CD8-positive, alpha-beta memory T cell (primary cell): ENCODE measurements at places on chromosomes 3 and 15.

DNA sequence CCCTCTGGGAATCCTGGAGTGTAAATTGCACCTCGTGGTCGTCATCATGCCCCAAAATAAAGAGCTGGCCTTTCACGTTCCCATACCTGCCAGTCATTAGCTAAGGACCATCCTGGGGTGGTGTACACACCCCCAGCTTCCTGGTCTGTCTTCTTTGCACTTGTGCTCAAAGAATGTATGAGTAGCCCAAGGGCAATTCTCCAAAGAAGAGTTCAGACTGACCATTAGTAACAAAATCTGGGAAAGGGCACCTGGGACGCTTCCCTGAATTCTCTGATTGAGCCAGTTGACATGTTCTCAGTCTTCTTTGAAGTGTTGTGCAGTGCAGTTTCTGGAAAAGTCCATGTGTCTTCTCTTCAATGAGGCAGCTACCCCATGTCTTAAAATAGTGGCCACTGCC lies 34.8 kb downstream of the FAM3D start:
- H3K4me3 ChIP-seq, result no peak overlapping the region
- no peaks in the 10 kb centered on the region for H3K27me3 ChIP-seq
- H3K27ac ChIP-seq, result no peak overlapping the region
- no peaks in the 10 kb centered on the region for H3K36me3 ChIP-seq
- no peak for DNase-seq

- peaks cover 12% of the 10 kb centered on the region for H3K4me1 ChIP-seq
- no peaks in the 10 kb centered on the region for H3K27me3 ChIP-seq
- DNase-seq, result no peak
These were observed 148.8 kb upstream of the TBL1XR1 start for GRCh38 chr3:177345973-177346503.

DNA sequence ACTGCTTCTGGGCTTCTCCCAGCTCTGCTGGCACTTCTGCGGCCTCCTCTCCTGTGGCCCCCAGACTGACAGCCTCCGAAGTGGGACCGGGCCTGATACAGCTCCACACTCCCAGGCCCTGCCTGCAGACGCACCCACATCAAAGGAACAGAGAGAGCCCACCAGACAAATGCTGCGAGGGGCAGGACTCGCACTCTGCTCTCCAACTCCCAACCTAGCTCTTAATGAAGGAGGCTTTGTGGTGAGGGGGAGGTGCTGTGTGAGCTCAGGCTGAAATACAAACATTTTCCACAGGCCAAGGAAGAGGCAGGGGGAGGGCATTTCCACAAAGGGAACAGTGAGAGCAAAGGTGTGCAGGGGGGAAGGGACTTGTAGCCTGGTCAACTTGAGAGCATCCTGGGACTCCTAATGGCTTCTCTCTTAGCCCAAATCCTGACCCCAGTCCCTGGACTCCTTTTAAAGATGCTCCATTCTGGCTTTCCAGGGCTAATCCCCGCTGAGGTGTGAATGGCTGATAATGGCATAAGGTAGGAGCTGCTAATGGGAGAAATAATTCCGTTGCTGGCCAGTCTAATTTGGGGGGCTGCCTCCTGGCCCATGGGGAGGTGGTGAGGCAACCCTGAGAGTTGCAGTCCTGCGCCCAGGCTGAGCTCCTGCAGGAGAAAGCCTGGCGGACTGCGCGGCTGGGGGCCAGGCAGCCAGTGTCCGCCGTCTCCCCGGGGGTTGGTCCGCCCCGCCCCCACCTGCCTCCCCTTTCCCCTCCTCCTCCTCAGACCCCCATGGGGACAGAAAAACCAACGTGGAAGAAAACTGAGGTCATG lies 9.6 kb downstream of the LINGO1 start:
- no peaks in the 10 kb centered on the region for H3K27me3 ChIP-seq
- no peaks in the 10 kb centered on the region for H3K4me1 ChIP-seq
- H3K27ac ChIP-seq, result no peak overlapping the region
- no peak for DNase-seq
- H3K4me3 ChIP-seq, result no peak overlapping the region
- no peaks in the 10 kb centered on the region for H3K36me3 ChIP-seq

GRCh38 chr3:176971613-176972174 lies 225.6 kb downstream of the TBL1XR1 start:
- H3K4me1 ChIP-seq, result no peaks in the 10 kb centered on the region
- no peak for DNase-seq
- no peak overlapping the region for H3K4me3 ChIP-seq

DNA sequence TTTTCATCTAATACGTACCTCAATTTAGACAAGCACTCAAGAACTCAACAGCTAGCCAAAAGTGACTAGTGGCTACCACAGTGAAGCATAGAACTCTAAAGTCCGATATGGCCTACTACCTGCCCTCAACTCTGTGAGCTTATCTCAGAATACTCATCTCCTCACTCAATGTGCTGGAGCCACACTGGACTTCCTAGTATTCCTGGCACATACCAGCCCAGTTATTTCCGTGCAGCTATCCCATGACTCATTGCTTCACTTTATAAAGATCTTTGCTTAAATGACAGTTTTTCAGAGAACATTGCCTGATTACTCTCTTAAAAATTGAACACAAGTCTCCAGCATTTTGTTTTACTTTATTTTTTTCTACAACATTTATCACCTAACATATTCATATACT lies 524.7 kb downstream of the PYDC2 start:
- DNase-seq, result no peak
- H3K27ac ChIP-seq, result no peak overlapping the region
- no peaks in the 10 kb centered on the region for H3K27me3 ChIP-seq
- H3K4me3 ChIP-seq, result no peak overlapping the region

DNA sequence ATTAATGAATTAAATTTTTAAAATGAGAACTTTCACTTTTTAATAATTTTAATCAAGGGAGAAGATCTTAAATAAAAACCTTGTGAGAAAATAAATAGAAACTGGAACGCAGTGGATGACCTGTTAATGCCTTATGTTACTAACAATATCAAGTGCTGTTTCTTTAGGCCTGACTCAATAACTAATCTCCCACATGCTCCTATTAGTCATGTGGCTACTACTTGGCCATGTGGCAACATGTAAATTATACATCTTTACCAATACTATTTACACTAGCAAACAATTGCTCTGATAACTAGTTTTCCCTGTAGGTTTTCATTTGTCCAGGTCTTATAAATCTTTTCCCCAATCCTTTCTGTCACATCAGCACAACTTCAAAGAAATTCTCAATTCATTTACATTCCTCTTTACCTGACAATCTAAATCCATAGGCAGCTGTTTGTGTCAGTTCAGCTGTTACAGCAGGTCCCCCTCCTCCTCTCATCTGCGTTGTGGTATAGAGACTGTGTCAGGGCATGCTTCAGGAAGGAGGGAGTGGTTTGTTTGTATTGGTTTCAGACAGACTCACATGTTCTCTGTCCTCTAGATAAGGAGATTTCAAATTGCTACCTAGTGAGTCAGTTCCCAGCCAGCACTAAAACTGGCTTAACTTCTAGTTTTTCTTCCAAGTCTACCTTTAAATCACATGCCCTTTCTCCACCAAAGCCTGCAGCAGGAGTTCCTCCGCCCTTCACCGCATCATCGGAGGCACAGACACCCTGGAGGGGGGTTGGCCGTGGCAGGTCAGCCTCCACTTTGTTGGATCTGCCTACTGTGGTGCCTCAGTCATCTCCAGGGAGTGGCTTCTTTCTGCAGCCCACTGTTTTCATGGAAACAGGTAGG lies 11.3 kb upstream of the C3orf52 start:
- H3K4me3 ChIP-seq, result no peak overlapping the region
- peak; percentile 53 for DNase-seq
- no peaks in the 10 kb centered on the region for H3K36me3 ChIP-seq

- no peak overlapping the region for H3K4me3 ChIP-seq
- DNase-seq, result no peak
- no peaks in the 10 kb centered on the region for H3K36me3 ChIP-seq
- H3K27ac ChIP-seq, result no peak overlapping the region
These were observed 35.9 kb downstream of the NR1I2 start for GRCh38 chr3:119817583-119818363.

- H3K36me3 ChIP-seq, result no peaks in the 10 kb centered on the region
- no peaks in the 10 kb centered on the region for H3K4me1 ChIP-seq
These were observed 238.8 kb downstream of the OPA1 start for GRCh38 chr3:193831495-193832455.

DNA sequence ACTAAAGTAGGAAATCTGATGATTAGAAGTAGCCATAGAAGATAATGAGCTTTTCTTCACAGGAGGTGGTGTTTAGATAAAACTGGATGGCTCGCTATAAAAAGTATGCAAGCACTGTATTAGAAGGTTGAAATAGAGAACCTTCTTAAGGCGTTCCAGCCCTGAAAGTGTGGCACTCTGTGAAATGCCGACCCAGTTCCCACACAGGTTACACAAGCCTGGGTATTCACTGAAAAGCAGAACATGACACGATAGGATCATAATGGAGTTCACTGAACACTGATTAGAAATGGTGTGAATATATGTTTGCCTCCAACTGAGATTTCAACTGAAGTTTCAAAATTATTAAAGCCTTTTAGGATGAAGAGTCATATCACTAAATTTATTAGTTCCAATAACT lies 15.0 kb upstream of the LRRC34 start:
- no peaks in the 10 kb centered on the region for H3K36me3 ChIP-seq
- H3K27me3 ChIP-seq, result no peaks in the 10 kb centered on the region
- no peak overlapping the region for H3K27ac ChIP-seq
- DNase-seq, result no peak

DNA sequence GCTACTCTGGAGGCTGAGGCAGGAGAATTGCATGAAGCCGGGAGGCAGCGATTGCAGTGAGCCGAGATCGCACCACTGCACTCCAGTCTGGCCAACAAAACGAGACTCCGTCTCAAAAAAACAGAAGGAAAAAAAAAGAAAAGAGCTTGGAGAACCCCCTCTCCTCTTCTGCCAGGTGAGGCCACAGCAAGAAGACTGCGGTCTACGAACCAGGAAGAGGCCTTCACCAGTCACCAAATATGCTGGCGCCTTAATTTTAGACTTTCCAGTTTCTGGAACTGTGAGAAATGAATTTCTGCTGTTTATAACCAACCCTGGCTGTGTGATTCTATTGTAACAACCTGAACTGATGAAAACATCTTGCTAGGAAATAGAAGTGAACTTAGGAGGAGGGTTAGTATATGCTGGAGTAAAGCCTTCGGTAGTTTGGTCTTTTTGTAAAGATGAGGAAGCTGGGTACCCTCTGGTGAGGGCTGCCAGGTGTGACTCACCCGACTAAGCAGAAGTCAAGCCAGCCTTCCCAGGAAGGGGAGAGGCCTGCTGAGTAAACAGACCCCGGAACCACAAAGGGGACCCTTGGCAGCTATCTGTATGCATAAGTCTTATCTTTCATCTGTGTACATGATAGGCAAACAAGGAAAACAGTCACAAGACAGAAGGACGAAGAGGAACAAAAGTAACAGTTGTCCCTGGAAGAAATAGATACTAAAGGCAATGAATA lies 78.7 kb downstream of the KLF13 start:
- no peaks in the 10 kb centered on the region for H3K36me3 ChIP-seq
- no peak overlapping the region for H3K4me3 ChIP-seq
- H3K4me1 ChIP-seq, result peaks cover 9% of the 10 kb centered on the region
- DNase-seq, result no peak
- no peaks in the 10 kb centered on the region for H3K27me3 ChIP-seq
- H3K27ac ChIP-seq, result no peak overlapping the region

- no peaks in the 10 kb centered on the region for H3K4me1 ChIP-seq
- H3K4me3 ChIP-seq, result no peak overlapping the region
- no peak overlapping the region for H3K27ac ChIP-seq
- peaks cover 25% of the 10 kb centered on the region for H3K36me3 ChIP-seq
These were observed 39.6 kb downstream of the TMOD3 start for GRCh38 chr15:51869060-51869421.

DNA sequence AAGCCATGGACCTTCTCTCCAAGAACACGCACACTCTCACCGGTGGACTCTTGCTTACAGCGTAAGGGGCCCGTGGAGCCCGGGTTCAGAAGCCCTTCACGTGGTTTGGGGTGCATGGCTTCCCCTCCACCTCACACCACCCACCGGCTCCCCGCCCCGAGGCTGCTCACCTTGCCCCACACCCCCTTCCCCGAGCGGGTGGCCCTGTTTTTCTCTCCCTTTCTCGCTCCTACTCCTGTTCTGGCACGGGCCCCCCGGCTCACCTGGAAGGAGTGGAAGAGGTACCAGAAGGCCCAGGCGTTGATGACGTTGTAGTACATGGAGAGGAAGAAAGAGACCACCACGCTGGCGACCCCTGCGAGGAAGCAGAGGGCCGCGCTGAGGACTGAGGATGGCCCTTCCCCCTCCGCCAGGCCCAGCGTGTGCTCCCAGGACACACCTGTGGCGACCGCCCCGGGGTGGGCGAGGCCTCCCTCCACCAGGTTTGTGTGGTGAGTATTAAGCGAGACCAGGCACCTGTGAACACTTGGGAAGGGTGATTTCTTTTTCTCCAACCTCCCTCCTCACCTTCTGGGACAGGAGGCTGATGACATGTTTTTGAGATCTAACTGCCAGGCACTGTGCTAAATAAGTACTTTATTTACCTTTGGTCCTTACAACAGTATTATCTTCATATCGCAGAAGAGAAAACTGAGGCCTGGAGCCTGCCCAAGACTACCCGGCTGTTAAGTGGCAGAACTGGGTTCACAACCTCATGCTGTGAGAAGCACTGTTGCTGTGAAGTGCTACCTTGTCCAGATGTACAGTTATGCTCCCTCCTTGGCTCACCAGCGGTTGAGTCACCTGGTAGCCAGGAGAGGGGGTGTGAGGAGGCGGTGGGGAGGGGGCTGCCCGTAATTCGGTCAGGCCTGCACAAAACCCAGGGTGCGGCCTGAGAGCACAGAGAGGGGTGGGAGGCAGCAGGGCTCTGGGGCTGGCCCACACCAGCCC lies 16.3 kb downstream of the SLC6A20 start:
- H3K36me3 ChIP-seq, result no peaks in the 10 kb centered on the region
- DNase-seq, result no peak
- no peaks in the 10 kb centered on the region for H3K4me1 ChIP-seq
- H3K27ac ChIP-seq, result no peak overlapping the region
- peaks cover 4% of the 10 kb centered on the region for H3K27me3 ChIP-seq

GRCh38 chr3:148175214-148175613 lies 522.5 kb upstream of the AGTR1 start:
- H3K36me3 ChIP-seq, result no peaks in the 10 kb centered on the region
- no peak for DNase-seq
- no peak overlapping the region for H3K27ac ChIP-seq

- no peaks in the 10 kb centered on the region for H3K27me3 ChIP-seq
- H3K36me3 ChIP-seq, result no peaks in the 10 kb centered on the region
- H3K4me3 ChIP-seq, result no peak overlapping the region
- no peak overlapping the region for H3K27ac ChIP-seq
These were observed 77.2 kb upstream of the CFAP20DC start for GRCh38 chr3:59127071-59127470.

GRCh38 chr15:67422296-67422695 lies 98.6 kb upstream of the C15orf61 start:
- DNase-seq, result no peak
- no peak overlapping the region for H3K4me3 ChIP-seq
- H3K36me3 ChIP-seq, result no peaks in the 10 kb centered on the region

DNA sequence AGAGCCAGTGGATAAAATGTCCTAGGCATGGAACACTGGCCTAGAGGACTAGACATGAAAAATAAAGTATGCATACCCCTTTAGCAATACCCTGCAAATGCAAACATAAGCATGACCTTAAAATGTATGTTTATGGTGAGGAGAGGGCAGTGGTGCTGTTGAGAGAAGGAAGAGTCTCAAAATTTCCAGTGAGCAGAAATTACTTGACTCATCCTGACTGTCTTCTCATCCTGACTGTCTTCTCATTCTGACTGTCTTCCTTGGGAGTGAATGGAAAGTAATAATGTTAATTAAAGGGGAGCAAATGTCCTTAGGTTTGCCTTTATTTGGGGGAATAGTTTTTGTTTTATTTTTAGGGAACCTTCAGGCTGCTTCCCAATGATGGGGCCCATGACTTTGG lies 121.5 kb upstream of the GALNT15 start:
- H3K36me3 ChIP-seq, result no peaks in the 10 kb centered on the region
- H3K4me1 ChIP-seq, result no peaks in the 10 kb centered on the region
- no peak overlapping the region for H3K27ac ChIP-seq
